ENCODE measurements at places on chromosomes 4 and X. TPM values are rescaled to one million over a fixed set of nuclear protein-coding genes. Genes with fewer than 3 reads are reported as not detected.

- DNase-seq = no peak
These were observed 208.4 kb upstream of the HDX start for GRCh38 chrX:84710611-84711010.

Gene GAGE12J
- not detected for total RNA-seq

DNA sequence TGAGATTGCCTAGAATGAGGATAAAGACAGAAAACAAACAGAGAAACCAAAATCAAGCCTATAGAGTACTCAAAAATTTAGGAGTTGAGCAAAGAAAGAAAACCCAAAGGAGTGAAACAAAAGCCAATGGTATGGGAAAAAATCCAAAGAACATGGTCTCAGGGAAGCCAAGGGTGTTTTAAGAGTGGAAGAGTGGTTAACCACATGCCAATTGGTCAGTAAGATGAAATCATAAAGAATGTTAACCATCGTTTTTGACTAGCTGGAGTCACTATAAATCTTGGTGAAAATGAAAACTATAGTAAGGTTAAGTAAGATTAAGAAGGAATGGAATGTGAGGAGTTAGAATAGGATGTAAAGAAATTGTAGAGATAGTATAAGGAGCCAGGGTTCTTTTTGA is 64.7 kb upstream of the RPL34 start:
- no peak for DNase-seq

DNA sequence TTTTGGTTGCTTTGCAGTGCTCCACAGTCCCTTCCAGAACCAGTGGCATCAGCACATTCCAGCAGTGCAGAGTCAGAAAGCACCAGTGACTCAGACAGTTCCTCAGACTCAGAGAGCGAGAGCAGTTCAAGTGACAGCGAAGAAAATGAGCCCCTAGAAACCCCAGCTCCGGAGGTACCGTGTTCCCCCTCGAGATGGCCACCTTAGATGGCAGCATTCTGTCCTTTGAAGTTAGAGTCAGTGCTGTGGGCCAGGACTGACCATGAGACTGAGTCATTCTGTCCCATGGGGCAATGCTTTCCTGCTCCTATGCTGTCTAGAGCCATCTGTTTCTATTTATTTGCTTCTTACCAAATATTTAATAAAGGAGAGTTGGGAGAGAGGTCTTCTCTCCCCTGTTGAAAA is 112.3 kb downstream of the KLHL8 start:
- no peak for DNase-seq

Gene PPARGC1A
- 112 TPM for total RNA-seq

Gene MSX1
- 3.7 TPM for total RNA-seq

GRCh38 chrX:93422693-93423092 is 250.7 kb downstream of the NAP1L3 start:
- peak; percentile 32 for DNase-seq

DNA sequence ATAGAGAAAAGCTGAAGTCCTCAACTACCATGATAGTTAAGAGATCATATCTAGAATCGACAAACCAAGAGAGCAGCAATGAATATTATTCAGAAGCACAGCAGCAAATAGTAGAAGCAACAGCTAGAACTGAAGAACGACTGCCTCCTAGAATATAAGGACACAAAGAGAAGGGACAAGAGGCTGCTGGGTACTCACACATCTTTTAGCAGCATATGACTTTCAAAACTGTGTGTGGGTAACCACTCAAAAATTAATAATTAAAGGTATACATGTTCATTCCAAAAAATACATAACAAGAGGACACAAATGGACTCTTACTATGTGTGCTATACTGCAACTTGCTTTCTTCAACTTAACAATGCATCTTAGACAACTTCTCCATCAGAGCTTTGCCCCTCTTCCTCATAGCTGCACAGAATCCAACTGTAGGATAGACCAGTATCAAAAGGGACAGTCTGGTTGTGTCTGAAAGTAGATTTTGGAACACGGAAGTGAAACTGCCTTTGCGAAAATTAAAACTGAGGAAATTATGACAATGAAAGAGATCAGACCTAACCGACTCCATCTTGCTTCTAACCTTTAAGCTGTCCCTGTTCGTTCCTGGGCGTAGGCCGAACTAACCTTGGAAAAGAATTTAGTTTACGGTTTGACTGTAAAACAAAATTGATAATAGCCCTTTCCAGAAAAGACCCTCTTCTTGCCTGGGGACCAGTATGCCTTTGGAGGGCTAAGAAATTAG is 125.7 kb downstream of the SH3KBP1 start:
- DNase-seq = no peak

GRCh38 chr4:8248091-8248490 is 21.5 kb upstream of the HTRA3 start:
- no peak for DNase-seq

Gene FAM47A
- total RNA-seq = not detected

GRCh38 chrX:38515291-38515690 is 46.1 kb upstream of the TSPAN7 start:
- DNase-seq = no peak

- peak; percentile 59 for DNase-seq
These were observed 64.0 kb downstream of the CCNG2 start for GRCh38 chr4:77220828-77221613.

GRCh38 chrX:2224161-2224560 is 276.6 kb downstream of the DHRSX start:
- DNase-seq = no peak

All from tongue (tissue), 3 donors.